ENCODE measurements at places on chromosomes 5 and 9.
A peak's percentile ranks its signal among the peaks of the same experiment; 100 is the strongest.

GRCh38 chr5:81230416-81230815, 2.7 kb upstream of the CKMT2 start:
- DNase-seq, result no peak

- DNase-seq, result no peak
Measured at GRCh38 chr5:10310066-10310779, 2.5 kb upstream of the CMBL start.

DNA sequence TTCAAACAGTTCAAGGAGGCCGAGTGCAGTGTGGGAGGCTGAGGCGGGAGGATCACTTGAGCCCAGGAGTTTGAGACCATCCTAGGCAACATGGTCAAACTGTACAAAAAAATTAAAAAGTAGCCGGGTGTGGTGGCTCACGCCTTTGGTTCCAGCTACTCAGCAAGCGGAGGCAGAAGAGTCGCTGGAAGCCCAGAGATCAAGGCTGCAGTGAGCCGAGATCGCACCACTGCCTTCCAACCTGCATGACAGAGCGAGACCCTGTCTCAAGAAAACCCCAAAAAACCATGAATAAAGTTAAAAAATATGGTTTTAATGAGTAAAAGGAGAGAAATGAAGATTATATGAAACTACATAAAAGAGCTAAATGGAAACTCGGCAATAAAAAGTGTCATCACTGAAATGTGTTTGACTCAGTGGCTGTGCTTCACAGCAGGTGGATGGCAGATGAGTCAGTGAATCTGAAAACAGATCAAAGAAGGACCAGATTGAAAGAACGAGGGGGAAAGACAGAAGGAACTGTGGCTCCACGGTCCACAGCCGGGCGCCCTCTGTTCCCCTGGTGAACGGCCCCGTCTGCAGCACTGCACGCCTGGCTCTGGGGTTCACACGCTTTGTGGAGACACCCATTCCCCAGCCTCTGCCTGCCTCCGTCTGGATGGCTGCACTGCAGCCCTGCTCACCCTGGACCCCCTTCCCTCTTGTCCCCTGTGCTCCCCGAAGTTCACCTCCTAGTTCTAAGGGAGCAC, 25.1 kb downstream of the EXD3 start:
- no peak for DNase-seq

GRCh38 chr9:113578882-113579282, 115.4 kb downstream of the RGS3 start:
- DNase-seq, result peak; percentile 61
